ENCODE measurements at places on chromosomes 13 and 19.

GRCh38 chr19:37148214-37148613 is 24.3 kb downstream of the ZNF585A start:
- DNase-seq, result no peak

GRCh38 chr13:84873951-84874350 is 925.3 kb downstream of the SLITRK6 start:
- no peak for DNase-seq

- DNase-seq, result no peak
Measured at GRCh38 chr19:55677572-55678028, 2.6 kb downstream of the EPN1 start.

DNA sequence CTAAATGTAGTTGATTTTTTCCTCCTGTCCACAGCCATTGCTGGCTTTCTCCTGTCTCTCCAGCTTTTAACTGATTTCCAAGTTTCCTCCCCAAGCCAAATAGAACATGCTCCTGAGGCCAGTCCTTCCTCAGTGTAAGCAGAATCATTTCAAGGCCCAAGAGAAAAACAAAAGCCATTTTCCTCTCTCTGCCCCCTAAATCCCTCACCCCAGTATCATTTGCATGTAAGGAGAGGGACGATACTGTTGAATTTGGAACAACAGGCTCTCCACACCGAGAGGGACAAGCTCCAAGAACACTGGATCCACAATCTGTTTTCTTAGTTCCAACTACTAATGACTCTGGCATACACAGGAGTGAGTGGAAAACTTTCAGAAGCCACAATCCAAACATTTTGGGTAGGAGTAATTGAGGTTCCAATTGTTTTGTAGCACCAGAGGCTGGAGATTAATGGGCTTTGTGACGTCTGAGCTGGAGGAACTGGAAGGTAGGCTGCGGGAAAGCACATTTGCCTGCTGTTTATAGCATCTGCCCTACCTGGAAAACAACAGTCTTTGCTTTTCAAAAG is 156.8 kb downstream of the FLT1 start:
- no peak for DNase-seq

- no peak for DNase-seq
Measured at GRCh38 chr13:31129419-31129818, 32.3 kb downstream of the HSPH1 start.

GRCh38 chr19:8811315-8812172 is 20.6 kb downstream of the ZNF558 start:
- DNase-seq, result no peak

DNA sequence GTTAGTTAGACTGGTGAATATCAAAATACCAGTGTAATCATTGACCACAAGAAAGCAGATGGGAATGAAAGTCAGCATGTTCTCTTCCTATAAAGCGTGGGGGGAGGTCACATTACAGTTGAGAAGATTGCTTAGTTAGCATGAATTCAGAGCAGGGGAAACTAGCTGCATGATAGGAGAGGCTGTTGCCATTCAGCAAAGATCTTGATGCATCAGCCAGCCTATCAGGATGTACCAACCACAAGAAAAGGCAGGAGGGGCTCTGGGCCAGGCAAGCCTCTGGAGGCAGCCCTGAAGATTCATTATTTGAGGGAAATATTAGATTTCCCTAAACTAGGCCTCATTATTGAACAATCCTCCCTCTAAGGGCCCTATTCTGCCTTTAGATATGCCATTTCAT is 5.0 kb upstream of the MTMR6 start:
- DNase-seq, result no peak

DNA sequence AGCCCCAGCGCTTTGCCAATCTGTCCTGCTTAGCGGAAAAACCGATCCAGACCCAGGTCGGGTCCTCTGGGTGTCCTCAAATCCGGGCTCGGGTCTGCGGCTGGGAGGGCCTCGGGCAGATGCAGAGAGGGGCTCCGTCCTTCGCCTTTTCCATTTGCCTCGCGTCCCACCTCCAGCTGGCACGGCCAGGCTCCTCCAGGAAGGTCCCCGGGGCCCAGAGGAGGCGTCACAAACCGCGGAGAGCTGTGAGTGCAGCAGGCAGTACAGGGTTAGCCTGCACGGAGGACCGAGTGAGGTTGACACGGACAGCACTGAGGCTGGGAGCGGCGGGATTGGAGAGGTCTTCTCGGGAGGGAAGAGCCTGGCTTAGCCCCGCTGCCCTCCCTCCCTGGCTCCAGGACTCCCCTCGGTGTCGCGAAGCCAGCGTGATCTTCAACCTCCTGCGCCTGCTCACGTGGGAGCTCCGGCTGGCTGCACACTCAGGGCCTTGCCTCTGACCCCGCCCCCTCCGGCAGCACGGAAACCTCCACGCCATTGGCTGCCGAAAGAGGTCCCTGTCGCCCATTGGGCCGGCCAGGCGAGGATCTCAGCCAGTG is 2.8 kb upstream of the IFNL2 start:
- no peak for DNase-seq

GRCh38 chr19:38795549-38795948 is 6.5 kb downstream of the LGALS7B start:
- DNase-seq, result no peak

DNA sequence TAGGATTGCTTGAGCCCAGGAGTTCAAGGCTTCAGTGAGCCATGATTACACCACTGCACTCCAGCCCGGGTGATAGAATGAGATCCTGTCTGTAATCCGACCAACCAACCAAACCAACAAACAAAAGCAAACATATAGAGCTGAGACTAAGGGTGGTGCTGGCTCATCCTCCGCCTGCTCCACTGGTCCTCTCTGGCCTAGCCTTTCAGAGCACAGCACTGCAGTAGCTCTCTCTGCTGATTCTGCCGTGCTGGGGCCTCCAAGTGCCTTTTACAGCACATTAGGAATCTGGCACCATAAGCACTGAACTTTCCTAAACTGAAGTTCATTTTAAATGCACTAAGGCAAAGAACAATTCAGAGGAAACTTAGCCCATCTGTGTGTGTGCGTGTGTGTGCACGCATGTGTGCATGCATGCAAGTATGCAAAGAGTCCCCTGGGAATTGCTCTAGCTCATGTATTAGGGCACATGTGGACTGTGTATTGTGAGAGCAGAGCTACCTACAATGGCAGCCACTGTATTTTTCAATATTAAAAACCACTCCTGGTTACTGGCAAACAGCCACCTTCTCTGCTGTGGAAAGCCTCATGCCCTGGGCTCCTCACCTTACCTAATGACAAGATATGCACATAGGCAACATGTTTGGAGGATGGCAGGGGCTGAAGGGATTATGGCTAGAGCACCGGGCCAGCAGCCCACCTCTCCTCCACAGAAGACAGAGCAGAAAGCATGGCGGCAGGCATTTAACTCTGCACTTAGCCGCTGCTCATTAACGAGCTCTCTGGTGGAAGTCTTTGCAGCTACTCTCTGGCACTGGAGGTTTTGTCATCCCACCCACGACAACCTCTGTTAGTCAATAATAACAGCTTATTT is 223.1 kb upstream of the TSHZ3 start:
- DNase-seq, result no peak

DNA sequence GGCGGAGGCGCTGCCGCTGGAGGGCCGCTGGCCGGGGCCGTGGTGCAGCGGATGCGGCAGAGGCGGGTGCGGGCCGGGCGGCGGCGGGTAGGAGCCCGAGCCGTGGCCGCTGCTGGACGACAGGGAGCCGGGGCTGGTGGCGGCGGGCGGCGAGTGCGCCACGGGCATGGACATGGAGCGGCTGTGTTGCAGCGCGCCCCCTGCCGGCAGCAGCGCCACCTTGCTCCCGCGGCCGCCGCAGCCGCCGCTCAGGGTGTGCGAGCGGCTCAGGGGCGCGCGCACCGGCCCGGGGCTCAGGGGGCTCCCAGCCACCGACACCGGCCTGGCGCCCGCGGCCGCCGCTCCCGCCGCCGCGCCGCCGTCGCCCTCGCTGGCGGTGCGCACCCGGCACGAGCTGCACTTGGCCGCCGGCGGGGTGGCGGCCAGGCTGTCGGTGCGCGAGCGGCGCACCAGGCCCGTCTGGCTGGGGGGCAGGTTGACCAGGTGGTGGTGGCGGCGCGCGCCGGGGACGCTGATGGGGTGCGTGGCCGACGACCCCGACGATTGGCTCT is 1.7 kb downstream of the IRS2 start:
- peak; percentile 68 for DNase-seq

- no peak for DNase-seq
Measured at GRCh38 chr19:54429176-54429495, 13.9 kb downstream of the TTYH1 start.

- no peak for DNase-seq
Measured at GRCh38 chr19:10207026-10207425, 12.3 kb upstream of the DNMT1 start.

DNA sequence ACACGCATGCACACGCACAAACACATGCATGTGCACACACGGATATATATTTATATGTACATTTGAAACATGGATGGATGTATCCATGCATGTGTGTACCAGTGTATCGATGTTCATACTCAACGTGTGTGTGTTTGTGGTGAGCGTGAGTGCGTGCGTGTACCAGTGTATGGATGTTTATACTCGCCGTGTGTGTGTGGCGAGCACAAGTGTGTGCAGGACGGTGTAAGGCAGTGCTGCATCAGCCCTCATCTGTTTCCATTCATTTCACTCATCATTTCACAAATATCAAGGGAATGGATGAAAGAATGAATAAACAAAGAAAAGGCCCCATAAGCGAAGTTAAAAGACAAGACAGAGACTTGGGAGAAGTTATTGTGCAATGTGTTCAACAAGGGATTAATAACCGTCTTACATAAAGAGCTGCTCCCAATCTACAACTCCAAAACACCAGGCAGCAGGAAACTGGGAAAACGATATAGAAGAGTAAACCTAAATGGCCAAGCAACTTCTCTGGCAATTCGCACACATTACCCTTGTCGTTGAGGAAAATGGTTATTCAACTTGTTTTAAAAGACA is 21.7 kb upstream of the MIER2 start:
- no peak for DNase-seq

DNA sequence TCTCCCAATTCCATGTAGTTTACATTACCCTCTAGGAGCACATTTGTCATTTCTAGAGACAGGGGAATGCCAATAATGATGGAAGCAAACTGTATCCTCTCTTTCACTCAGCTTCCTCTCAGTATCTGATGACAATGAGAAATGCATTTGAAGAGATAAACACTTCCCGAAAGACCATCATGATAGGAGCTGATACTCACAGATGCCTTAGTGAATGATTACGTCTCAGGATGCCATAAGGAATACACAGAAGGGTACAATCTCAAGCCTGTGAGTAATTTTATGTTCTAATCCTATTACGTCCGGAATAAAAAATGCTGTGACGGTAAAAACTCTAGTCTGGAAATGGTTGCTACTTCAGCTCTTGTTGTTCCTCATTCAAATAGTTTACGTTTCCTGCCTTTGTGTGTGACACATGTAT is 663.8 kb upstream of the MIR17HG start:
- DNase-seq, result no peak

DNA sequence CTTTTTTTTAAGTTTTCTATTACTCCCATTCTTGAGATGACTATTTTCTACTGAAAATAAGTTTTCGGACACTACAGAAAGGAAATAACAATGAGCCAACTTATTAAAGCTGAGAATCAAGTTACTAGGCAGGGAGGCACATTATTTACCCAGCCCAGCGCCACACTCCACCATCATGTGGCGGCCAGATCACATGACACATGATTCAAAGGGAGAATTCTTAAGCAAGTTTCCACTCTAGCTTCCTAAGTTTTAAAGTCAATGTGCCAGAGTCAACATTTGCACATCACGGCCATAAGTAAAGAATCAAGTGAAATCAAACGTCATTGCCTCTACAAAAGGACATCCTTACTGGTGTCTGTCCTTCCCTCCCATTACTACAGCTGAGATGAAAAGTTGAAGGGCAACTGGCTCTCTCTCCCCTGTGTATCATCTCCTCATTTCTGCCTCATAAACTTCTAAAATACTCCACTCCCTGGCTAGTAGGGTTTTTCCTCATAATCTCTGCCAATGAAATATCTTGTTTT is 81.7 kb downstream of the KLF12 start:
- no peak for DNase-seq

DNA sequence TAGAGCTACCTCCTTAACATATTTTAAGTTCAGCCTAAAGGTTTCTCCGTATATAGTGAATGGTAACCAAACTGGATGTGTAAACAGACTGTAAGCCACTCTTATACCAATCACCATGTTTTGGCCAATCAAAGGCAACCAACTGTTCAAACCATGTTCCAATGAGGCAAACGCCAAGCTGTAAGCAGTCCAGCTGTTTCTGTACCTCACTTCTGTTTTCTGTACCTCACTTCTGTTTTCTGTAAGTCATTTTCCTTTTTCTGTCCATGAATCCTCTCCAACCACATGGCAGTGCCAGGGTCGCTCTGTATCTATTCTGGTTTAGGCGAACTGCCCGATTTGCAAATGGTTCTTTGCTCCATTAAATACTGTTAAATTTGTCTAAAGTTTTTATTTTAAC is 24.4 kb downstream of the COMMD6 start:
- DNase-seq, result no peak

DNA sequence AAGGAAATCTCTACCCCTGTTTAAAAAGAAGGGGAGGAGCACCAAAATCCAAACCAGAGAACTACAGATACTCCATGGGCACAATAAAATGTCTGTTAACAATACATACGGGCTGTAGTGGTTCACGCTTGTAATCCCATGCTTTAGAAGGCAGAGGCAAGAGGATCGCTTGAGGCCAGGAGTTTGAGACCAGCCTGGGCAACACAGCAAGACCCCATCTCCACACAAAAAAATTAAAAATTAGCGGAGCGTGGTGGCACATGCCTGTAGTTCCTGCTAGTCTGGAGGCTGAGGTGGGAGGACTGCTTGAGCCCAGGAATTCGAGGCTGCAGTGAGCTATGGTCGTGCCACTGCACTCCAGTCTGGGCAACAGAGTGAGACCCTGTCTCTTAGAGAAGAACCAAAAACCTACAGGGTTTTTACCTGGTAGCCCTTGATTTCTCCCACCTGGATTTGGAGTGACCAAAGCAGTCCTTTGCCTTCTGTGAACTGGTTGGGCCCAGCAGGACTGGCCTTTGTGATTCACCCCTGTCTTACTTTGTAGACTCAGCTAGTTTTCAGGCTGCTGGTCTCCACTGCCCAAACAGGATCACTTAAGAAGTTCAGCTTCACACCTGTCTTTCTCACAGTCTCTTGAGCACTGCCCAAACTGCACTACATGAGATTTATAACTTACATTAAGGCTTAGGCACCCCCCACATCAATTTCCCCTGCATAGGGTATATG is 38.7 kb upstream of the FLT1 start:
- DNase-seq, result no peak

DNA sequence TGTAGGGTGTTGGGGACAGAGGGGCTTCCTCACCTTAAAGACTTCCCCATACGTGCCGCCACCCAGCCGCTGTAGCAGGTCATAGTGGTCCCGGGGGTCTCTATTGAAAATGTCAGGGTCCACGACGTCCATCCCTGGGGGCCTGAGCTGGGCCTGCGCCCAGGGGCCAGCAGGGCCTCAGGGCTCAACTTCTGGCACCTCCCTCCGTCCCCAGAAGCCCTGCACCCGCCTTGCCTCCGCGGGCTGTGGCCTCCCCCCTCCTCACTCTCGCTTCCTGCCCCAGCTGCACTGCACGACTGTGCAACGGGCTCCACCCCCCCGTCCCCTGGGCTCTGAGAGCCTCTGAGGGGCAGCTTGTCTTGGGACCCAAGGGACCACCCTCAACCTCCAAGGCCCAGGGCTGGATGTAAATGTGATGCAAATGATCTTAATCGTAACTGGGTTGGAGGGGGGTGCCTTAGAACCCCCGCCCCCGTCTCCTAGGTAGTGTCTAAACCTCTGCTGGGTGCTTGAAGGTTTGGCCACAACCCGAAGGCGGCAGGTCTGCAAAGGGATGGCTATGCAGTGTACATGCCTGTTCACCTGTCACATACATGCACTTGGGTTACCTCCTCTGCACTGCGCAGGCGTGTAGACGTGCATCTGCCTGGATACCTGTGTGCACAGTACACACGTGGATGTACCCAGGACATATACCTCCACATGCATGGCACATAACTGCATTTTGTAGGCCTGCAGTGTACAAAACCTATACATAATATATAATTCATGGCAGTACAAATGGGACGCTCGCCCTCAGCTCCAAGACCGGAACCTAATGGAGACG is at the start of gene MAP4K1:
TSS of gene MAP4K1 (minus strand) at position 190 of the 826 bp plus-strand sequence. CDS start at position 132, 58 bp downstream.
- DNase-seq, result peak; percentile 83

Measured in naive thymus-derived CD8-positive, alpha-beta T cell (primary cell).